ENCODE measurements at places on chromosomes 3 and 15.

- no peak for DNase-seq
These were observed 857.3 kb downstream of the NAALADL2 start for GRCh38 chr3:175716446-175716845.

DNA sequence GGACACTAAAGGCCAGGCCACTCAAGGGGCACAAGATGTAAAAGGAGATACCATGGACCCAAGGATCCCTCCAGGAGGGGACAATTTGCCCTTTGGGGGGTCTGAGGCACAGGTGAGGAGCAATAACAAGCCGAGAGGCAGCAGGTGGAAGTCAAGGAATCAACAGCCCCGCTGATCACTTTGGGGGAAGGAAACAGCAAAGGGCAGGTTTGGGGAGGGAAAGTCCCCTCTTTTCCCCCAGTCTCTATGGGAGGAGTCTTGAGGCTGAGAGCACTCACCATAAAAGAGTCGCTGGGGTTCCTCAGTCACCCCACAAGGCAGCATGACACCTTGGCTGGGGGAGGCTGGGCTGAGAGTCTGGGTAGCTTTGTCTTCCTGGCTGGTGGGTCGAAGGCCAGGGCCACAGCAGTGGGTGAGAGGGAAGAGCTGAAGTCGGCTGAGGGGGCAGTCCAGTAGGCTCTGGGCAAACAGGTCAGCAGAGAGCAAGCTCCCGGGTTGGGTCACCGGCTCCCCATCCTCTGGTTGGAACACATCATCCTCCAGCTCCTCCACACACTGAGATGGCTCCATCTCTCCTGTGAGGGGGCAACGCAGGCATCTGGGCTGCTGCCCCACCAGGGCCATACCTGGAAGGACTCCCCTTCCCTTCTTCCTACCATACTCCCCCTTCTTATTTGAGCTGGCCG, 3.0 kb downstream of the BMF start:
- peak; percentile 53 for DNase-seq

DNA sequence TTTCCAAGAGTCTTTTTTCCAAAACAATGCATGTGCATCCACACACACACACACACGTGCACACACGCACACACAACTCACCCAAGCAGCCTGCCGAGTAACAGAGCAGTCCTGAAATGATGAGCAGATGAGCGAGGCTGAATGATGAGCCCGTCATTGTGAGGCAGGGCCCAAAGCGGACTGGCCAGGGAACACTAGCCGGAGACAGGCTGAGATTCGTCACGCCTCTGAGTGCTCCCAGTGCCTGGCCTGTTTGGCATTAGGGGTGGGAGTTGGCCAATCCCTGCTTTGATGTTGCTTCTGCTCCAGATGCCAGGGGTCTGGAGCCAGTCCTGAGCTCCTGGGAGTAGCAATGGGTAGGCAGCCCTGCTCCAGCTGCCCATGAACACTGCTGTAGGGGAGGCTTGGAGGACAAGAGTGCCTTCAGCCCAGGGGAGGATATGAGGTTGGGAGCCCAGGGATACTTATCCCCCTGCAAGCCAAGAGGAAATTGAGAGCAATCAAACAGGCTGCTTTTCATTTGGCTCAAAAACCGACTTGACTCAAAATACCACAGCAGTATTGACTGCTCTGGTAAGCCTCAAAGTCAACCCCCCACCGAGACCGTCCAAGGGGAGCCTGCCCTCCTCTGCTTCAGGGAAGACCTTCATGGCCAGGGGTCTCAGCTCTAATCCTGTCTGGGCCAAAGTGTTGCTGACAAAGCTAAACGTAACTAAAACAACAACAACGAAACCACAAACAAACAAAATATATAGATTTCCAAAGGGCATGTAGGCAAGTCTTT, 22.9 kb downstream of the COLQ start:
- DNase-seq: no peak

DNA sequence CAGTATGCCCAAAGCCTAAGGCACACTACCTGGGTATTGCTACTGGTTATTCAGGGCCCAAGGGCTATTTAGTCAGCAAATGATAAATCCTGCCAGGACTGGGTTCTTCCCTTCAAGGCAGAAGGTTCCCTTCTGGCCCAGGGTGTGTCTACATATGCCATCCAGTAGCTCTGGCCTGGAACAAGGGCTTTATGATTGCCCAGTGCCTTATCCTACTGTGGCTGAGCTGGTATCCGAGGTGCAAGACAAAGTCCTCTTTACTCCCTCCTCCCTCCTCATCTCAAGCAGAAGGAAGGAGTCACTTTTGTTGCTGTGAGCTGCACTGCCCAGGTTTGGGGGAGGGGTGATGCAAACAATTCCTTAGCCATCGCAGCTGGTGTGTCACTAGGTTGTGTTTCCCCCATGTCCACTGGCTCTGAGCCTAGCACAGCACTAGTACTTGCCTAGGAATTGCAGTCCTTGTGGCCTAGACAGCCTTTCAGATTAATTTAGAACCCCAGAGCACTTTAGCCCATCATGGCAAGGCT, 221.8 kb upstream of the TGFBR2 start:
- no peak for DNase-seq

GRCh38 chr3:61438253-61439121, 122.9 kb upstream of the PTPRG start:
- DNase-seq: no peak

- DNase-seq: no peak
These were observed 29.1 kb upstream of the SRGAP3 start for GRCh38 chr3:9278498-9278897.

DNA sequence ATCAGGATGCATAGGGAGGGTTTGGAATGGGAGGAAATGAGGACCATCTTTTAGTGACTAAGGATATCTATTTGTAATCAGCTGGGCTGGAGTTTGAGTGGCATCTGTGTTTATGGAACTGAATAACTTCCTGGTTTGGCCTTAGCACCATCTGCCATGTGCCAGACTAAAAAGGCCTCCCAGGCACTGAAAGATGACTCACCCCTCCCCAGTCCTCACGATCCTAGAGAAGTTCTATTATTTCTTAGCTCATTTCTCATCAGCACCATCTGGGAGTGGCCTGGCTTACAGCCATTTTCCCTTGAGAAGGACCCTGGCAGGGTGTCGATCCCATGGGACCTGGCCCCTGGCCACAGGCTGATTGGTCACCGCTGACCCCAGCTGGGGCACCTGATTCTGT, 23.9 kb upstream of the CTXND1 start:
- DNase-seq: no peak

- no peak for DNase-seq
These were observed 64.5 kb downstream of the EPHA3 start for GRCh38 chr3:89171687-89172545.

GRCh38 chr3:187621881-187622280, 48.3 kb downstream of the SST start:
- DNase-seq: no peak

DNA sequence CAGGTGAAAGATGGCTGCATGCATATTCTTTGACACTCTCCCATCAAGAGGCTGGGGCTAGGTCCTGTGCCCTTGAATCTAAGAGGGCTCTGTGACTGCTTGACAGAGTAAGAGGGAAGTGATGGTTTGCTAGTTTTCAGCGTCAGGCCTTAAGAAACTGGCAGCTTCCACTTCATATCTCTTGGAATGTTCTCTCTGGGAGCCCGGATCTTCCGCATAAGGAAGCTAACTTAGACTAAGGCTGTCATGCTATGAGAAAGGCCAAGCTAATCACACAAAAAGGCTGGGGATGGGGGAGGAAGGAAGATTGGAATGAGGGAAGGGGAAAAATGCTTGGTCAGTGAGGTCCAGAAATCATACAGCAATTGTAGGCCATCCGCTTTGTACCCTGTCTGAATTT, 50.0 kb downstream of the MB21D2 start:
- DNase-seq: no peak

GRCh38 chr3:57006949-57007419, 53.5 kb upstream of the SPATA12 start:
- DNase-seq: no peak

DNA sequence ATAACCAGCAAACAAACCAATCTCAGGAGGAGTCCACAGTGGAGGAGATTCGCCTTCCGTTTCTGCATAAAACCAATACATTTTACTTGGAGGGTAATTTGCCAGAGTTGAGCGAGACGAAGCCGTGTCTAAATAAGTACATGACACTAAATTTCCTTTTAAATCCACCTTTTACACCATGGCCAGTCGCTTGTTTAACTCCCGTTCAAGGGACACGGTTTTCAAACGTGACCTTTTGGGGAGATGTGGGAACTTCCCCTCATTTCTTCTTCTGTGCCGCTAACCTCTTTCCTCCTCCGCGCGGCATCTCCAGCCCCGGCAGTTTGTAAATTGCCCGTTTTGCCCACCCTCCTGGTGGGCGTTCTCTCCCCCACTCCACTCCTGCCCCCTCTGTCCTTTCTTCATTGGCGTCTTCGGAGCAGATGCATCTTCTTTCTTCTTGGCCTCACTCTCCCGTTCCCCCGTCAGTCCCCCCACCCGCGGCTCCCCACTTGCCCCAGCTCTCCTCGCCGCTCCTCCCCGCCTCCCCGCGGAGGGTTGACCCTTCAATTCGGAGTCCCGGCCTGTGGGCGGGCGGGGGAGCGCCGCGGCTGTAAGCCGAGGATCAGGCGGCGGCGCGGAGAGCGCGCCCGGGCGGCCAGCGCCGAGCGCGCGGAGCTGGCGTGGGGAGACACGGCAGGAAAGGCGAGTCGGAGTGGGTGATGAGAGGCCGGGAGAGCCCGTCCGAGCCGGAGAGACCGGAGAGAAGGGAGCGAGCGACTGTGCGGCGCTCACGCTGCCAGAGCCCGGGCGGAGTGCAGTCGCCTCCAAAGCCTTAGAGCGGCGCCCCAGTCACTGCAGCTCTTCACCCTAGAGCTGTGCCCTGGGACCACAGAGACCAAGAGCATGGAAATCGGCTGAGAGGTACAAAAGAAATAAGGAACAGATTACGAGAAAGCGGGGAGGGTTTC, at the start of gene NLGN1:
Gene NLGN1, plus strand, starts transcription at position 584 of the 950 bp plus-strand sequence.
- DNase-seq: no peak

GRCh38 chr15:75237316-75237982, 20.7 kb upstream of the GOLGA6C start:
- DNase-seq: no peak

Measured in CD4-positive, alpha-beta T cell treated with Interleukin-6 at 100 ng/mL for 8 hours (primary cell).